ENCODE measurements at places on chromosomes 3 and 15. TPM values are rescaled to one million over a fixed set of nuclear protein-coding genes. Genes with fewer than 3 reads are reported as not detected.
A peak's percentile ranks its signal among the peaks of the same experiment; 100 is the strongest.

- no peak for DNase-seq
These were observed 57.2 kb upstream of the UBE2E1 start for GRCh38 chr3:23748398-23749110.

- no peak for DNase-seq
These were observed 199.2 kb downstream of the OTOL1 start for GRCh38 chr3:161695811-161696210.

DNA sequence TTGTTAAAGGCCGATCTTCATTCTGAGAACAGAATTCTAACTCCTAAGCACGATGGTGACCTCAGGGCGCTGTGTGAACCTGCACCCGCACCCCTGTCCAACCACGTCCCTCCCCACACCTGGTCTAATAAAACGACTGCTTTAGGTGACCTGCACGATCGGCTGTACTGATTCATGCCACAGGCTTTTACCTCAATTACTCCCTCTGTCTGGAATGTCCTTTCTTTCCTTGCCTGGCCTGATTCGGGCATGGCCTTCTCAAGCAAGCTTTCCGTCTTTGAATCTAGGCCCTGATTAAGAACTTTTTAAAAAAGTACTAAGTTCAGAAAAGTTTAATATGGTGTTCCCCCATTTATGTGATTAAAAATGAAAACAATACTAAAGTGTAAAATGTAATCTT lies 842 bp upstream of the U2SURP start:
- DNase-seq, result no peak

DNA sequence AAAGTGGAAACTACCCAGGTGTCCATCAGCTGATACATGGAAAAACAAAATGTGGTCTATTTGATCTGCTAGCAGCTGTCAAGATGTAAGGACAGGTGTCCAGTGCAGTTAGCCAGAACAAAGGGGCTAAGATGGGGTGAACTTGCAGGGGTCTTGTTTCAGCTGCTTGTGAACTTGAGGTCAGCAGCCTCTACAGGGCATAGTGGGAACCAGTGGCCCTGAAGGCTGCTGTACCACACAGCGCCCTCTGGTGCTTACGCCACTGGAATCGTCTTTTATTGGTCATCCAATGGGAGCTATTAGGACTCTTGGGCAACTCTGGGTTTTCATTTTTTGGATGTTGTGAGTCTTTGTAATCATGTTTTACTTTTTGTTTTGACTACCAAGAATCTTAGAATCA lies 62.2 kb upstream of the CTSH start:
- DNase-seq, result no peak

- DNase-seq, result no peak
These were observed 74.2 kb upstream of the GCNT3 start for GRCh38 chr15:59537403-59537802.

DNA sequence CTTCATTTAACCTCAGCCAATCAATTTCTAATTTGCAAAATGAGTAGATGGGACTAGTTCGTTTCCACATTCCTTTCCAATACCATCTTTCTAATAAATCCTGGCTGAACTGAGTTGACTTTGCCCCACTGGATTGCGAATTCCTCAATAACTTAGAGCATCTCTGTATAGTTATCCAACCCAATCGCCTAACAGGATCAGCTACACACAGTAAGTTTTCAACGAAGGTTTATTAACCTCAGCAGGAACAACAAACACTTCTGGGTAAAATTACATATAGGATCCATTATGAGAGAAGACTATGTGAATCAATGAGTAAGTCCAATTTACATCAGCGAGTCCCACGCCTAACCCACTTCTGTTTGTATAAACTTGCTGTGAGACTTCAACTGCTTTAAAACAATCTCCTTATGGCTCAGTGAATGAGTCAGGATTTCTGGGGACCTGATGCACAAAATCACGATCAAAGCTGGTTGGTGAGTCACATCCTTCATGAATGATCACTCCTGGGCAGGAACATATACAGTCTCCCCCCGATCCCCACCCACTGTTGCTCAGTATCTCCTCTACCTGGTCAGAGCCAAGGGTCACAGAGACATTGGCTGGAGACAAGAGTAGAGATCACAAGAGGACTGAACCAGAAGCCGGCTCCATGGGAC lies 142.8 kb downstream of the EDEM1 start:
- DNase-seq, result no peak

- DNase-seq, result no peak
These were observed 46.6 kb downstream of the APBA2 start for GRCh38 chr15:28932361-28932760.

GRCh38 chr3:39121621-39122020 lies 14.1 kb downstream of the TTC21A start:
- no peak for DNase-seq

DNA sequence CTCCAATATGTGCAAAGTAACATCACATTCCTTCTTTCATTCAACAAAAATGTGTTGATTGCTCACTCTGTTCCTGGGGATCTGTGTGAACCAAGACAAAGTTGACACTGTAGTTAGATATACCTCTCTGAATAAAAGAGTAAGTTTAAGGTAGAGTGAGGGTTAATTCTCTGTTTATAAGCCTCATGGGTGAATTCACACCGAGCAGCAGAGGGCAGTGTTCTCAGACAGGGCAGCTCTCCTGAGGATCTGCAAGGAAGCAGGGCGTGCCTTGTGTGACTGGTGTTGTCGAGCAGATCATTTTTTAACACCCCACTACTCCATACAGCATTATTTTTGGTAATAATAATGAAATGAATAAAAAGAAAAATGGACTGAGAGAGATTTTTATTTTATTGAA lies 34.4 kb downstream of the PAQR9 start:
- peak; percentile 32 for DNase-seq

GRCh38 chr15:97849183-97849582 lies 111.3 kb upstream of the ARRDC4 start:
- DNase-seq, result no peak

STRIT1 gene
- total RNA-seq, result not detected

GOLGA8J gene
- total RNA-seq, result not detected
